ENCODE measurements at places on chromosomes 11 and 22. TPM values are rescaled to one million over a fixed set of nuclear protein-coding genes. Genes with fewer than 3 reads are reported as not detected.

SLC5A12 gene
- polyA plus RNA-seq: 0.24 TPM

PDGFB gene
- polyA plus RNA-seq: 18.7 TPM

OOSP2 gene
- polyA plus RNA-seq: not detected

SAA4 gene
- not detected for polyA plus RNA-seq

SYTL2 gene
- polyA plus RNA-seq: 67.4 TPM

CCDC73 gene
- not detected for polyA plus RNA-seq

CHRM1 gene
- polyA plus RNA-seq: 0.07 TPM

OR2AG2 gene
- polyA plus RNA-seq: not detected

FGF19 gene
- polyA plus RNA-seq: 2.1 TPM

GVQW3 gene
- 2.7 TPM for polyA plus RNA-seq

CNTF gene
- 0.88 TPM for polyA plus RNA-seq

APOBEC3B gene
- 4.8 TPM for polyA plus RNA-seq

PLEKHB1 gene
- 0.95 TPM for polyA plus RNA-seq

CARS1 gene
- polyA plus RNA-seq: 20.5 TPM

UPK3A gene
- not detected for polyA plus RNA-seq

CNGA4 gene
- polyA plus RNA-seq: 0.43 TPM

JAM3 gene
- 103 TPM for polyA plus RNA-seq

CDHR5 gene
- 1.7 TPM for polyA plus RNA-seq

OOSP4A gene
- not detected for polyA plus RNA-seq

LRRN4CL gene
- 16.8 TPM for polyA plus RNA-seq

TPBGL gene
- 0.26 TPM for polyA plus RNA-seq

NFAM1 gene
- polyA plus RNA-seq: 1.0 TPM

MMP3 gene
- 0.05 TPM for polyA plus RNA-seq

KBTBD3 gene
- polyA plus RNA-seq: 3.4 TPM

FAT3 gene
- 6.2 TPM for polyA plus RNA-seq

PANX3 gene
- not detected for polyA plus RNA-seq
